ENCODE measurements at places on chromosomes 4 and X. TPM values are rescaled to one million over a fixed set of nuclear protein-coding genes. Genes with fewer than 3 reads are reported as not detected.

The RXFP1 gene
- not detected for total RNA-seq

The UGT2A1 gene
- not detected for total RNA-seq

The WDR13 gene
- total RNA-seq, result 158 TPM

The CLDN2 gene
- total RNA-seq, result not detected

The SMARCA5 gene
- total RNA-seq, result 30.6 TPM

The TCEAL6 gene
- not detected for total RNA-seq

The TEX11 gene
- total RNA-seq, result 0.19 TPM

The GYG2 gene
- total RNA-seq, result 1.5 TPM

The KLB gene
- total RNA-seq, result 0.27 TPM

The SSX3 gene
- total RNA-seq, result not detected

The EDA gene
- total RNA-seq, result 5.2 TPM

The ASMT gene
- total RNA-seq, result not detected

The ARL9 gene
- total RNA-seq, result not detected

The MORC4 gene
- total RNA-seq, result 2.4 TPM

The BST1 gene
- 1.3 TPM for total RNA-seq

The TCP11X2 gene
- not detected for total RNA-seq

The ACE2 gene
- total RNA-seq, result 36.9 TPM
